ENCODE measurements at places on chromosomes 6 and 20. TPM values are rescaled to one million over a fixed set of nuclear protein-coding genes. Genes with fewer than 3 reads are reported as not detected.

UBE2V1 gene
- total RNA-seq = 150 TPM

MAFB gene
- total RNA-seq = 0.19 TPM

SLPI gene
- total RNA-seq = not detected

AFG1L gene
- 7.2 TPM for total RNA-seq

NHSL1 gene
- total RNA-seq = 1.2 TPM

TRERF1 gene
- 37.2 TPM for total RNA-seq

HLA-DQA2 gene
- not detected for total RNA-seq

GNL1 gene
- 121 TPM for total RNA-seq

TRIM40 gene
- total RNA-seq = not detected

FNDC11 gene
- 0.74 TPM for total RNA-seq

ASXL1 gene
- total RNA-seq = 158 TPM

SEMG2 gene
- not detected for total RNA-seq
